T-cell (primary cell): ENCODE measurements at places on chromosomes 13 and 19.

DNA sequence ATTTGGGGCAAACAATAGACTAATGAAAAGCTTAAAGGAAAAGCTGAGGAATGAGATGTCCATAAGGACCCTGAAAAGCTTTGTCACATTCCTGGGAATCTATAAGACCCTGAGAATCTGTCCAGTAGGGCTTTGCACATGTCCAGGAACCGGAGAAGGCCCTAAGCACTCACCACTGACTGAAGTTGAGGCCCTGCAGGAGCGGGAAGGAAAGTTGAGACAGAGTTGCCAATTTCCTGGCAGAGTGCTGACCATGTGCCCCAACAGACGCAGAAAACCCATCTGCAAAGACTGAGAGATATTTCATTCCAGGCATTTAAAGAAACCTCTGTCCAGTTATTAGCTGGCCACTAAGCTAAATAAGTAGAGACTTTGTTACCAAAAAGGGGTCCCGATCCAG is 890.5 kb downstream of the UQCRFS1 start:
- H3K4me1 ChIP-seq: no peaks in the 10 kb centered on the region
- H3K27me3 ChIP-seq: no peaks in the 10 kb centered on the region
- H3K36me3 ChIP-seq: no peaks in the 10 kb centered on the region
- no peak overlapping the region for H3K4me3 ChIP-seq
- no peak for DNase-seq

- H3K4me1 ChIP-seq: peaks cover 24% of the 10 kb centered on the region
- no peaks in the 10 kb centered on the region for H3K27me3 ChIP-seq
- DNase-seq: no peak
- H3K4me3 ChIP-seq: no peak overlapping the region
- peaks cover 37% of the 10 kb centered on the region for H3K36me3 ChIP-seq
- no peak overlapping the region for H3K27ac ChIP-seq
Observed at GRCh38 chr19:10092648-10093294, 6.7 kb downstream of the SHFL start.

DNA sequence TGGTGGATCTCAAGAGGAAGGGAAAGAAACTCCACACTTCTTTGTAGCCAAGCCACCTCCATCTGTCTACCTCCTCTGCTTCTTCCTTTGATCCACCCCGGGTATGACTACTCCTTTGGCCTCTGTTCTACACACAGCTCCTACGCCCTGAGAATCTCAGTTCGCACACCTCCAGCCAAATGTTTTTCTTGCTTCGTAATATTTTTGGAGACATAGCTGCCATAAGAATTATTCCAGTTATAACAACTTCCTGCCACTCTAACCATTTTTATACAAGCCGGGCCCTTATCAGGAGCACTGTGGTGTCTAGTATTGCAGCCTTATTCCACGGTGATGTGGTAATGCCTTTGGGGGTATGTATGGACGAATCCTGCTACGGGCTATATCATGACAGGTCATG is 126.7 kb downstream of the STARD13 start:
- H3K4me1 ChIP-seq: no peaks in the 10 kb centered on the region
- H3K27ac ChIP-seq: no peak overlapping the region
- no peak for DNase-seq
- no peak overlapping the region for H3K4me3 ChIP-seq
- H3K27me3 ChIP-seq: no peaks in the 10 kb centered on the region

GRCh38 chr13:23609414-23609760 is 39.2 kb downstream of the TNFRSF19 start:
- no peak overlapping the region for H3K27ac ChIP-seq
- H3K4me1 ChIP-seq: peaks cover 4% of the 10 kb centered on the region
- no peak for DNase-seq
- H3K4me3 ChIP-seq: no peak overlapping the region
- H3K36me3 ChIP-seq: no peaks in the 10 kb centered on the region

GRCh38 chr19:616062-616700 is 17.2 kb downstream of the POLRMT start:
- no peak for DNase-seq
- H3K36me3 ChIP-seq: peaks cover 2% of the 10 kb centered on the region
- H3K27ac ChIP-seq: no peak overlapping the region
- no peak overlapping the region for H3K4me3 ChIP-seq
- no peaks in the 10 kb centered on the region for H3K27me3 ChIP-seq
- H3K4me1 ChIP-seq: no peaks in the 10 kb centered on the region
